ENCODE measurements at places on chromosomes 4 and X. TPM values are rescaled to one million over a fixed set of nuclear protein-coding genes. Genes with fewer than 3 reads are reported as not detected.

Gene CFP
- total RNA-seq: 13.8 TPM

Gene BBS12
- total RNA-seq: 0.55 TPM

Gene PLAC1
- total RNA-seq: not detected

DNA sequence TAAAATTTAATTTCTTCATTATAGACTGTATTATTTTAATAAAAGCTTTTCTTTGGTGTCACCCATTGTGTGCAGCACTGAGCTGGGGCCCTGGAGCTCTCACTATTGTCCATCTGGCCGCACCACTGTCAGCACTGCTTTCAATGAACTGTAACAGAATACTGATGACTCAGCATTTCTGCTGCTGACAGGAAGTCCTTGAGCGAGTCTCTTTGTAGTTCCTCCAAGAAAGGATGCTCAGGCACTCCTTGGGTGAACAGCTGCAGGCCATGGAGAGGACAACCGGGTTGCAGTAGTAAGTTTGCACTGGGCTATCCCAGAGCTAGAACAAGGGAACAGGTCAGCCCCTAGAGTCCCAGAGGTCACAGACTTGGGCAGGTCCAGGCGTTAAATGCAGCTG is 81.6 kb downstream of the SORBS2 start:
- DNase-seq: no peak

DNA sequence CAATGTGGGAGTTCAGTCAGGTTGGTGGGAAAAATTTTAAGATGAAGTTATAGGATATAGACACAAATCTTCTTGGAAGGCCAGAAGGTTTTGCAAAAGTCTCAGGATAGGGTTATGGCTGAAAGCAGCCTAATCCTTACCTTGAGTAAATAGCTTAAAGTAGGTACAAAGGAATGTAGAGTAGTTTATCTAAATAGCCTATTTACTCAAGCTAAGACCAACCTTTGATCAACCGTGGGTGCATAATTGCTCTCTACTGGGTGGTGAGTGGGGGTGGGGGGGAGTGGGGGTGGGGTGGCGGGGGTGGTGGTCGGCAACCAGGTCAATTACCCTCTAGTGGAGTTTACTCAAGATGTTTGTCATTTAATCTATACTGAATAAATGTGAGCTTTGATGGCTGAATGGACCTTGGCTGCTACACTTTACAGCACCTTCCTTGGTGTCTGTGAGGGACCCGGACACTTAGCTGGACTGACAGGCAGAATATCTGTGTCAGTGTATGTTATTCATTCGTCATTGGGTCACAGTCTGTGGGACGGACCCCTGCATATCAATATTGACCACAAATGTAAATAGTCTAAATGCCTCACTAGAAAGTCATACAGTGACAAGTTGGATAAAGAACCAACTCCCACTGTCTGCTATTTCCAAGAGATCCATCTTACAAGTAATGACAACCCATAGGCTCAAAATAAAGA is 545.7 kb upstream of the PABPC4L start:
- DNase-seq: no peak

DNA sequence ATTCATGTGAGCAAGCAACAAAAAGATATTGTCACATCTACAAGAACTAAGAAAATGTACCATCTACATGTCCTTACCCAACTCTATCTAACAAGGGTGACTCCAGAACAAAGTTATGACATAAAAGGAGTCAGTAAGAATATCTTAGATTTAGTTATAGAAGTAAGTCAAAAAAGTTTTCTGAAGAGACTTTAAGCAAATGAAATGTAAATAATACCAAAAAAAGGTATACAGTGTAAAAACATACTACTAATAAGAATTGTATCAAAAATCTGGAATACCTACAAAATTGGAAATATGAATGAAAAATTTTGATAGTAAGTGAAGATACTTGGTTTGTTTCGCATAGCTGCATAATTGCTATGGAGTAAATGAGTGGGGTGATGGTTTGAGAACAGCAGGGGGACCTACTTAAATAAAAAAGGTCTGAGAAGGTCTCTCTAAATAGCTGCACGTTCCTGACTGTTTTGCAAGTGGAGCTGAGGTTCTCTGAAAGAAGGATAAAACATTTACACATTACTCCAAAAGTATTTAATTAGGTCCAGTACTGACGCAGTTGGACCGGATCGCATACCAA is 51.0 kb upstream of the ENPP6 start:
- DNase-seq: no peak

Gene ADH6
- total RNA-seq: 144 TPM

GRCh38 chr4:187996502-187997177 is 1.1 kb downstream of the ZFP42 start:
- no peak for DNase-seq

Gene MAGEC1
- total RNA-seq: not detected

Gene AFF2
- 0.13 TPM for total RNA-seq

DNA sequence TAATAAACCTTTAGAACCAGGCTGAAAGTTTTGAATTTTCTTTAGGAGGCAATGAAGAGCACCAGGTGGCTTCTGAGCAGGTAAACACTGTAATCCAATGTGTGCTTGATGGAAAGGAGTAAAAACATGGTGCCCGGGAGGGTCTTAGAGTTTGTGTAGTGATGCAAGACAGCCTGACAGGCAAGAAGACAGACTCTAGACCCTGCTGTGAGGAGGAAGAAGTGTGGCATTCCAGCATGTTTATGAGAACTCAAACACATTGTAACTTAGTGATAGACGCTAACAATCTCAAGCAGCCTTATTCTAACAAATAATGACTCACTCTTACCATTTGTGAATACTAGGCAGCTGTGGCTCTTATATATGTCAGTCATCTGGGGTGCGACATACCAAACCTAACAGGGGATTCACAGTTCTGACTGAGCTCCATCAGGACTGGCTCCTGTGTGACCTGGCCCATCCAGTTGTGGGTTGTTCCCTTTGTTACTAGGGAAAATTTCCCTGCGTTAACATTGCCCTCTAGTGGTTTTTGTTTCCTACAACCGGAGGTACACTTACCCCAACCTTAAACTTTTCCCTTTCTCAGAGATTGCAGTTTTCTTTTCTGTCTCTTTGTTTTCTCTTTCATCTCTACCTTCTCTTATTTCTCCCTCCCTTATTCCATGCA is 53.8 kb downstream of the VSIG4 start:
- DNase-seq: no peak

- DNase-seq: no peak
These were observed 1329.5 kb upstream of the TENM3 start for GRCh38 chr4:180913750-180914149.

Gene TMPRSS11A
- not detected for total RNA-seq

DNA sequence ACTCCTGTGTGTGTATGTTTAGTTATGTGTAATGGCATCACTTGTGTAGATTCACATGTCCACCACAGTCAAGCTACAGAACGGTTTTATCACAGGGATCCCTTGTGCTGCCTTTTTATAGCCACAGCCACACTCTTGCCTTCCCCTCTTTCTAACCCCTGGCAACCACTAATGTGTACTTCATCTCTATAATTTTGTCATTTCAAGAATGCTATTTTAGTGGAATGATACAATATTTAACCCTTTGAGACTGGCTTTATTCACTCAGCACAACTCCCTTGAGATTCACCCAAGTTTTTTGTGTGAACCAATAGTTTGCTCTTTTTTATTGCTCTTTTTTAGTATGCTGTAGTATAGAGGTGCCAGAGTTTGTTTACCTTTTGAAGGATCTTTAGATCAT is 112.1 kb downstream of the CDKL5 start:
- DNase-seq: no peak

Gene DGAT2L6
- not detected for total RNA-seq

Gene AMER1
- 5.0 TPM for total RNA-seq

Gene SPANXD
- not detected for total RNA-seq

Gene TMEM184C
- 22.0 TPM for total RNA-seq

DNA sequence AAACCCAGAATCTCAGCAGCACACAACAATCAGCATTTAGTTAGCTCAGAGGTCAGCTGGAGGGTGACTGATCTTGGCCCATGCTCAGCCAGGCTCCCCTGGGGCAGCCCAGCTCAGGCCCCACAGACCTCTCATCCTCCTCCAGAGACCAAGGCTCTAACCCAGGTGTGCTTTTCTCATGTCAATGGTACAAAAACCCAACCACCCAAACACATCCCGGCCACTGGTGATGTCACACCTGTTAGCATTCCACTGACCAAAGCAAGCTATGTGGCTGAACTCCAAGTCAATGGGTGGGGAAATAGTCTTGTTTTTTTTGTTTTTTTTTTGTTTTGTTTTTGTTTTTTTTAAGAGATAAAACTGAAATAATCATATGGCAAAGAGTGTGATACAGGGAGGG is 77.5 kb downstream of the CYTL1 start:
- DNase-seq: no peak

GRCh38 chr4:79273915-79274314 is 51.9 kb downstream of the NAA11 start:
- DNase-seq: no peak

DNA sequence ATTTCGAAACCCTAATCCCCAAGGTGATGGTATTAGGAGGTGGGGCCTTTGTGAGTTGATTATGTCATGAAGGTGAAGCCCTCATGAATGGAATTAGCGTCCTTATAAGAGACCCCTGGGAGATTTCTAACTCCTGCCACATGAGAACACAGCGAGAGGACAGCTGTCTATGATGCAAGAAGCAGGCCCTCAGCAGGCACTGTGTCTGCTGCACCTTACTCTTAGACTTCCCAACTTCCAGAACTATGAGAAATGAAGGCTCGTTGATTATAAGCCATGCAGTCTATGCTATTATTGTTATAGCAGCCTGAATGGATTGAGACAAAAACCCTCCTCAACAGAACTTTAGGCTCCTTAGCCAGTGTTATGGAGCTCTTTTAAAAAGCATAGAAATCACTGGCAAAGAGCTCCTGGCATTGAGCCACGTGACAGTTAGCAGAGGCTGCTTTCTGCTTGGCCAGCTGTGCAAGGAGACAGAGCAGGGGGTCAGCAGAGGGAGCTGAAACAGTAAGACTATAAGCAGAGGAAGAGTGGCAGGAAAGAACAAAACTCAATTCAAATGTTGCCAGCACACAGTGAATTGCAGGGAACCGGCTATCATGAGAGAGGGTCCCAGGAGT is 219.2 kb upstream of the FAT1 start:
- DNase-seq: no peak

- DNase-seq: no peak
These were observed 71.4 kb downstream of the PDLIM5 start for GRCh38 chr4:94523033-94523580.

- no peak for DNase-seq
These were observed 64.8 kb downstream of the MAOB start for GRCh38 chrX:43817444-43817843.

DNA sequence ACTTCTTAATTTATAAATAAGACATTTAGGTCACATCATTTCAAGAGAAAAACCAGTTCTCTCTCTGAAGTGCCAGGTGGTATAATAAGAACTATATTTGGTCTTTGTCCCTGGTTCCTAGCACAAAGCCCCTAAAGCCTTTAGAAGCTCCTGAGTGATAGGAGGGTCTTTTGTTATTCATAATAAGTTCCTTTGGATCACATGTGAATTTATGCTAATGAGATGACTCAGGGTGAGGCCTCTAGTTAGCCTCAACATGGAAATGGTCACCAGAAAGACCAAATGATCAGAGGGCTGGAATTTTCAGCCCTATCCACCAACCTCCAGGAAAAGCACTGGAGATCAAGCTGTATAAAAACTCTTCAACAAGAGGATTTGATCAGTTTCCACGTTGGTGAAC is 68.1 kb upstream of the BLTP1 start:
- no peak for DNase-seq

GRCh38 chr4:3331511-3332394 is 38.9 kb downstream of the RGS12 start:
- DNase-seq: no peak

DNA sequence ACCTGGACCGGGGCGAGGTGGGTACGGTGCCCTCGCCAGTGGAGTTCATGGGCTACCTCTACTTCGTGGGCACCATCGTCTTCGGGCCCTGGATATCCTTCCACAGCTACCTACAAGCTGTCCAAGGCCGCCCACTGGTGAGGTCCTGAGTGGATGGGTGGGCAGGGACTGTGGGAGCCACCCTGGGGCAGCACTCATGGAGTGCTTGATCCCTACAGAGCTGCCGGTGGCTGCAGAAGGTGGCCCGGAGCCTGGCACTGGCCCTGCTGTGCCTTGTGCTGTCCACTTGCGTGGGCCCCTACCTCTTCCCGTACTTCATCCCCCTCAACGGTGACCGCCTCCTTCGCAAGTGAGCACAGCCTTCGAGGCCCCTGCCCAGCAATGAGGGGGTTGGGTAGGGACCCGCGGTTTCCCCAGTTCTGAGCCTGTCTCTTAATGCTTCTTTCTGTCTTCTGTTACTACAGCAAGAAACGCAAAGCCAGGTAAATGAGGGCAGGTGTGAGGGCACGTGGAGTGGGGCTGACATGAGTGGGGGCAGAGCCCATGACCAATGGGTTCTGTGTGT is 3.7 kb downstream of the PORCN start:
- no peak for DNase-seq

Gene SERPINA7
- total RNA-seq: 50.8 TPM

GRCh38 chrX:81662381-81662780 is 460.5 kb downstream of the SH3BGRL start:
- no peak for DNase-seq

DNA sequence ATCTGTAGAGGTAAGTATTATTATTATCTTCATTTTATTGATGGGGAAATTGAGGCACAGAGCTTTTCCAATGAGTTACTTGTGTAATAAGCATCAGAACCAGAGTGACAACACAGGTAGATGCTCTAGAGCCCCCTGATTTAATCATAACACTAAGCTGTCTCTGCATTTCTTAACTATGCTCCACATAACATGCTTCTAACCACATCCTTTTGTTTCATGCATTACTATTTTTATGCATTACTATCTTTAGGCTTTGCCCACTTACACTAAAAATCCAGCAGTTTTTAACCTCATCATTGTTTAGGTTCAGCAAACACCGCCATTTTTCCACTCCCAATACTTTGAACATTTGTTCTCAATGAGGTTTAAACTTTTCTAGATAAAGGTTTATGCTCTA is 1900.8 kb upstream of the PCDH10 start:
- DNase-seq: no peak

All from left lobe of liver (tissue), 2 donors.